HT1080 (cell line): ENCODE measurements at places on chromosomes 5 and 9. TPM values are rescaled to one million over a fixed set of nuclear protein-coding genes. Genes with fewer than 3 reads are reported as not detected.

Gene SOHLH1
- total RNA-seq, result 0.23 TPM in 1 of 2 replicates, not detected in the other

- no peak for DNase-seq
Measured at GRCh38 chr9:16154521-16155078, 601.8 kb downstream of the CCDC171 start.

- no peak for DNase-seq
Measured at GRCh38 chr5:171149772-171150171, 159.3 kb upstream of the TLX3 start.

Gene HRH2
- total RNA-seq, result 2.8 and 4.1 TPM in 2 replicates

GRCh38 chr5:134772461-134773125 lies 14.0 kb downstream of the DDX46 start:
- DNase-seq, result no peak

Gene FBP1
- total RNA-seq, result not detected in 2 replicates

DNA sequence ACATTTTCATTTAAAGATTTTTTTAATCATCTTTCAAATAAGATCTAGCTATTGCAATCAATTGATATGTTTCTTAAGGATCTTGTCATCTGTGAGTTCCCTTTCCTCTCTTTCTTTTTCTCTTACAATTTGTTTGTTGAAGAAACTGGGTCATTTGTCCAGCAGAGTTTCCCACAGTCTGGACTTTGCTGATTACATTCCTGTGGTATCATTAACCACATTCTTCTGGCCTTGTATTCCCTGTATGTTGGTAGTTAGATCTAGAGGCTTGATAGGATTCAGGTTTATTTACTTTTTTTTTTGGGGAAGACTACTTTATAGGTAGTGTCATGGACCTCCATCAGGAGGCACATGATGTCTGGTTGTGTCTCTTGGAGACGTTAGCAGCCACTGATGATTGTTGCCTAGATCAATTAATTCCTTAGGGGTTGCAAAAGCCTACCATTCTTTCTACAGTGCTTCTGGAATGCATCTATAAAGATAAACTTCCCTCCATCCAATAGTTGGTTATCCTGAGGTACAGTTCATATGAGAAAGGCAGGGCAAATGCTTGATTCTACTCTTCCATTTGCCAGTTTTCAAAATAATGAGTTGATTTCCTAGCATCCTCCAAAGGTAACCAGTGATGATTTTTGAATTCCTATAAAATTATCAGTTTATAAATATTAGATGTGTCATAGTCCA lies 14.3 kb downstream of the PDE8B start:
- peak; percentile 63 for DNase-seq

Gene SLC36A2
- total RNA-seq, result not detected in 2 replicates

DNA sequence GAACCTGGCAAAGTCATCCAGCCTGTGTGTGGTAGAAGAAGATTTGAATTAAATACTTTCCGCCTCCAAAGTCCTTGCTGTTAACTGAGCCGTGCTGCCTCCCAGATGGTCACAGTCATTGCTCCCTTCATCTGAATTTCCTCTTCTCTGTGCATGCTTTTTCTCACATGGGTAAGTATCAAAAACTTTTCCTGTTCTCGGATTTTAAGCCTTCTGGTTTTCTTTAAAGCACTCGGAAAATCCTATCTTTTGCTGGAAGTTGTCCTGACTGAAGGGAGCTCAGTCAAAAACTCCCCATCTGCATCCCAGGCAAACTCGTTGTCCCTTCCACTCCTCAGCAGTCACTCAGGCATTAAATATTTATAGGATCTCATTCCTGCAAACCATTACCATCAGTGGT lies 290.0 kb upstream of the PIK3R1 start:
- no peak for DNase-seq

- DNase-seq, result no peak
Measured at GRCh38 chr9:93588641-93589609, 12.5 kb downstream of the PHF2 start.

- no peak for DNase-seq
Measured at GRCh38 chr5:80977764-80978163, 17.6 kb downstream of the RASGRF2 start.

- DNase-seq, result no peak
Measured at GRCh38 chr9:304106-304505, 89.4 kb downstream of the DOCK8 start.

Gene CHSY3
- total RNA-seq, result 10.5 and 11.8 TPM in 2 replicates
